ENCODE measurements at places on chromosomes 7 and 10.

- DNase-seq: no peak
These were observed 210.3 kb downstream of the GPAM start for GRCh38 chr10:111973306-111973705.

- peak; percentile 49 for DNase-seq
These were observed 975 bp downstream of the GLCCI1 start for GRCh38 chr7:7969306-7970236.

DNA sequence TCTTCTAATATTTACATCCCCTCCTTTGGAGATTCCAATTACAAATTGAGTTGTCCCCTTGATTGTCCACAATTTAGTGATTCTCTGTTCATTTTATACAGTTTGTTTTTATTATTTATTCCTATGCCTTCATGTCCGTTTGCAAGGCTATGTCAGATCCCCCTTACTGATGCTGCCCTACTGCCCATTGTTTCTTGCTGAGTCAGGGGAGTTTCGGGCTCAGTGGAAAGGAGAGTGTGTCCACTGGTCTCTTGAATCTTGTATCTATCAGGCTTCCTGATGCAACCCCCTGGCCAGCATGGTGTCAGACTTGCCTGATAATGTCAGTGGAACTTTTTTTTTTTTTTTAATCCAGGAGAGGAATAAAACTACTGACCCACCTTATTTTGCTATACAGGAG, 384.4 kb downstream of the CDC14C start:
- DNase-seq: no peak

DNA sequence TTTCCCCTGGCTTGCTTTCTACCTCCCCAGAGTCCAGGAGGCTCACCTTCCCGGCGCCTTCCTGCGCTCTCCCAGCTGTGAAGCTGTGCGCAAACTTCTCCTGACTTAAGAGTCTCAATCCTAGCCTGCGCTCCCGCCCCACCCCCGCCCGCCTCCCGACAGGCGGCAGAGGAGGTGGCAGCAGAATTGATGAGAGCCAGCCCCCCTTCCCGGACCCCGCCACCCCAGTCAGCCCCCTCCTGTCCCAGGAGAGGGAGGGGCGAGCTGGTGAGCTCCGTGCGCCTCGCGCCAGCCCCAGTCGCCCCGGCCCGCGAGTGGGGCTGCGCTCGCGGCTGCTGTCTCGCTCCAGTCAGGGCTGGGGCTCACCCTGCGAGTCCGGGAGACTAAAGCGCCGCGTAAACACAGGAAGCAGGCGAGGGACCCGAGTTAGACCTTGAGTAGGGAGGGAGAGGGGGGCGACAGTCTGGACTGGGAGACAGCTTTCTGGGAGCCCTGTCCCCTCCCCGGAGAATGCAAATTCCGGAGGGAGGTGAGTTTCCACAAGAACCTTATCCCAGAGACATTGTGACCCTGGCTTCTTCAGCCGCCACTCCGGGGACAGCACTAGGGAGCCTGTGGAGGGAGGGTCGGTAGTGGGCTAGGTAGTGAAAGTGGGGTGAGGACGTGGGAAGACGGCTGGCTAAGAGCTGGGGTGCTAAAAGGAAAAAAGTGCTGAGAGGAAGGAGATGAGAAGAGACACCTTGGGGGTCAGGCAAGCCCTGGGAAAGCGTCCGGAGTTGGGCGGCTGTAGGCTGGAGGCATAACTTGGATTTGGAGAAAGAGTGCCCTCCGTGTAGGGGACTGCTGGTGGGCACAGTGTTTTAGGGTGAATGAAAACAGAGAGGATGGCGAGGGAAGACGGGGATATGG, at the start of gene CALCR:
TSS of gene CALCR (minus strand) at position 79 of the 909 bp plus-strand sequence. CDS start 87,743 bp downstream, outside the sequence.
- no peak for DNase-seq

DNA sequence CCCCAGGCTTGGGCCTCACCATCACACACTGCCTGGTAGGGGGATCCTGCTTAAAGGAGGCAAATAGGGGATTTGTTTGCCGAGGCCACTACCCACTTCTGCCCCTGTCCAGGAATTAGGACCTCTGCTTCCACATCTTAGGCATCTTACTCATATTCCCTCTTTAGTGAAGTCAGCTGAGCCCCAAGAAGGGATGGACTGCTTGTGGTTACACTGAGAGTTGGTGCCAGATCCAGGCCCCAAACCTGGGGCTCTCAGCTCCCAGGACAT, 1.6 kb upstream of the GPRIN2 start:
- no peak for DNase-seq
